ENCODE measurements at places on chromosomes 3 and 15.
A peak's percentile ranks its signal among the peaks of the same experiment; 100 is the strongest.

GRCh38 chr3:3800685-3801493 lies 1.7 kb downstream of the LRRN1 start:
- no peak for DNase-seq

DNA sequence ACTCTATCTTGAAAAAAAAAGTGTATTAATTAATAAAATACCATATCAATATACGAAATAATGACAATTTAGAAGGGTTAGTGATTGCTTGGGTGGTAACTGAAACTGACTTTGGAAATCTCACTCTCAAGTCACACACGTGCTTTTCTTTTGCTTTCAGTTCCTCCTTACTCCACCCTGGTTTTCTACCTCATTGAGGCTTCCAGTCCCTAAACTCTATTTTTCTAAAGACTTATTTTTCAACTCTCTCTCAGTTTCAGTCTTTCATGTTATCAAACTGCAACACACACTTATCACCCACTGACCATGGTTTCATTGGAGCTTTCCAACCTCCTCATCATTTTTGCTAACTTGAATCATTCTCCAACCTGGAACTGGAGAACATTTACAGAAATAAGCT lies 23.5 kb downstream of the IL12A start:
- no peak for DNase-seq

- no peak for DNase-seq
Observed at GRCh38 chr15:86804406-86804805, 724.7 kb downstream of the AGBL1 start.

GRCh38 chr15:49421991-49422390 lies 1.1 kb upstream of the FGF7 start:
- peak; percentile 52 for DNase-seq

- no peak for DNase-seq
Observed at GRCh38 chr15:72994534-72995177, 57.6 kb upstream of the NEO1 start.

DNA sequence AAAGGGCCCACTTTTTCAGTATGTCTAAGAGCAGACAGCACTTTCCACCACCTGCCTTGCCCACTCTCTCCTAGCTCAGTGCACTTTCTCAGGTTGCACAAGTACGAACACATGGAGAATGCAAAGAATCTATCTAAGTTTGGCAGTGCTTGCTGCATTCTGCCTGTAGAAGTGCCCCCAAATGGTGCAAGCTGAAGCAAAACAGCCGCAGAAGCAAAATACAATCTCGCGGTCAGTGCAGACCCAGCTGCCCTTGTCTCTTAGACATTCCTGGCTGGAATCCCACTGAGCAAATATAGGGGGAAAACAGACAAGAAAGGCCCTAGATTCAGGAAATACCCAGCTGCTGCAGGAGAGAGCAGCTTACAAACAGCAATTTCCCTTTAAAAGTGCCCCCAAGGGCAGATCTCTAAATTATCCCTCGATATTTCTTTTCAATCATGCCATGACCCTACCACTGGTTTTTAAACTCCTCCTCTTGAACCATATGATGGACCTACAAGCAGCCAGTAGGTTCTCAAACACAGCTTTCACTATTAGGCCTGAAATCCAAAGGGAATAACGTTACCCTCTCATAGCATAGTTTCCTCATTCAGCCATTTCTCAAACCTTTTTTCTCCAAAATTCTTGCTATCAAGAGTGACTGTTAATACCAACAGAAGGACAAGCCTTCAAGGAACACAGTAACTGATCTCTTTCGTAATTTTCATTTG lies 67.0 kb downstream of the TNIK start:
- no peak for DNase-seq

- no peak for DNase-seq
Observed at GRCh38 chr3:29079358-29079757, 201.5 kb upstream of the RBMS3 start.

- DNase-seq = no peak
Observed at GRCh38 chr15:86231864-86232721, 152.4 kb downstream of the AGBL1 start.

DNA sequence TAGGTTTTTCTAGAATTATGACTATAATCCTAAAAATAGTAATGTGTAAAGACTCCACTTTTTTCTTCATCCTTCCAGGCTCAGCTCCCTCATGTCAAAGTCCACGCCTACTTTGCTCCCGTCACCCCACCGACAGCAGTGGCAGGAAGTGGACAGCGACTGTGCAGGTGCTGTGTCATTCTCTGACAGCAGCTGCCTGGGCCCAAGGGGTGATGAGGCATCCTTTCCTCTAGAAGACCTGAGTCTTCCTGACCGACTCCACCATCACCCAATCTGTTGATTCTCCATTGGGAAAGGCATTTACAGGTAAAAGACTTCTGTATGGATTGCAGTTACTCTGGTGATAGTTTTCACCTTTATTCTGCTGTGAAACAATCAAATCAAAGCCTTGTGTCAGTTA lies 54.8 kb downstream of the UBP1 start:
- DNase-seq = no peak

GRCh38 chr3:168048414-168049330 lies 47.1 kb downstream of the GOLIM4 start:
- DNase-seq = no peak

- DNase-seq = no peak
Observed at GRCh38 chr3:187359798-187360486, 8.2 kb upstream of the RTP4 start.

- no peak for DNase-seq
Observed at GRCh38 chr15:94523873-94524272, 292.5 kb downstream of the MCTP2 start.

GRCh38 chr3:86921971-86922680 lies 68.8 kb downstream of the VGLL3 start:
- DNase-seq = peak; percentile 68

GRCh38 chr3:53646723-53647122 lies 152.3 kb downstream of the CACNA1D start:
- no peak for DNase-seq

DNA sequence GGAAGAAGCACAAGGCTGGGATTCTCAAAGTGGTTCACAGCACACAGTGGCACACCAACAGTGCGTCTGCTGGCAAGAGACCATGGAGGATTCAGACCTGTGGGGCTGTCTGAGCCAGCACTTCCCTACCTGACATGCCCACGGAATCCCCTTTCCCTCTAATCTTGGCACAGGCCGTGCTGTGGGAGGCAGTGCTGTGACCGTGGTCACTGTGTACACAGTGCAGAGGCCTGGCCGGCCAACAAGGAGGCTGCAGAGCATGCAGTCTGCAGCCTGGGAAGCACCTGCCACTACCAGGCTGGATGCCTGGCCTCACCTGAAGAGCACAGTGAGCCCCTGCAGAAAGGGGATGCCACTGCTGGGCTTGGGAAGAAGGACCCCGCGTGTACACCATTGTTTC lies 301.0 kb upstream of the LYSMD4 start:
- DNase-seq = no peak

DNA sequence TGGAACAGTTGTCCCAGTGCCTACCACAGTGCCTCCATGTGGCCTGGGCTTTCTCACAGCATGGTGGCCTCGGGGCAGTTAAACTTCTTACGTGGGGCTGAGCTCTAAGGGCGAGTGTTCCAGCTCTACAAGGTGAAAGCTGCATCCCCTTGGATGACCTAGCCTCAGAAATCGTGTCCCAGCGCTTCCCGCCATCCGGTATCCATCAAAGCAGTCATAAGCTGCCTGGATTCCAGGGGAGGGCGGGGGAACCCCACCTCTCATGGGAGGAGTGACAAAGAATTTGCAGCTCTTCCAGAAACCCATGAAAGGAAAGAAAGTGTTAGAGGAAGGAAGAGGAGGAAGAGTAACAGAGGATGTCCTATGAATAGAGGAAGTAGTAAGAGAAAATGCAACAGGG lies 45.8 kb upstream of the CCDC174 start:
- DNase-seq = no peak

DNA sequence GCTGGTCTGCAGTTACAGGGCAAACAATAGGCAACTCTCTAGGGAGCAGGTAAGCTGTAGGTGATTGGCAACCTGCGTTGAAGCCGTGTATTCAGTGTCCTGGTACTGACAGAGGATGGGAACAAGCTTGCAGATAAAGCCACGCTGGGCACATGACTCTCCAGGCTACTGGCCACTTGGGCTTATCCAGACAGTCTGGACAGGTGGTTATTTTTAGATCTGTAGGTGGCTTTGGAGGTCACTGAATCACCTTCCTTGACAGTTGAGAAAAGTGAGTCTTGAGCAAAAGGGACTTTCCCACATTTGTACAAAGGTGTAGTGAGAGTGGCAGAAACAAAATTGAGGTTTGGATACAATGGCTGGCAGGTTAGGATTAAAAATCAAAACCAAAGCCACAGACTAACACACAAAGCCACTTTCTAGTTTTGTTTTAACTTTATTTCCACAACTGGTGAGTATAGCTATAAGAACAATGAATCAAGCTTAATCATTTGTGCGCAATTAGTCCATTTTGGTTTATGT lies 22.3 kb upstream of the IL1RAP start:
- DNase-seq = no peak

GRCh38 chr3:122803977-122804376 lies 9.1 kb downstream of the SLC49A4 start:
- no peak for DNase-seq

DNA sequence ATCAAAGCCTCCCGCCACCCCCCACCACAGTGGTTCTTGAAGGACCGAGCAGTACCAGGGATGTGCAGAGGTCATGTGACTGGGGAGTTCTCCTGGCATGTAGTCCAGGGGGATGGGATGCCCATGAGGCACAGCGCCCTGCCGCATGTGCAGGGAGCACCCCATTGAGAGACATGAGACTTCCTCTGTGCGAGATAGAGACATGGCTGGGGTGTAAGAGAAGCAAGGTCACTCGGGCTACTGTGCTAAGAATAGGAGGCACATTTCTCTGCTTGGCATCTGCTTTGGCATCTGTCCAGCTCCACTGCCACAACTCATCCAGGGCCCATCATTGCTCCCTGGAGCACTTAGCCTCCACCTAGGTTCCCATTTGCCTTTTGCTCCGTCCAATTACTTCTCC lies 2.4 kb upstream of the CYP1A1 start:
- DNase-seq = no peak

DNA sequence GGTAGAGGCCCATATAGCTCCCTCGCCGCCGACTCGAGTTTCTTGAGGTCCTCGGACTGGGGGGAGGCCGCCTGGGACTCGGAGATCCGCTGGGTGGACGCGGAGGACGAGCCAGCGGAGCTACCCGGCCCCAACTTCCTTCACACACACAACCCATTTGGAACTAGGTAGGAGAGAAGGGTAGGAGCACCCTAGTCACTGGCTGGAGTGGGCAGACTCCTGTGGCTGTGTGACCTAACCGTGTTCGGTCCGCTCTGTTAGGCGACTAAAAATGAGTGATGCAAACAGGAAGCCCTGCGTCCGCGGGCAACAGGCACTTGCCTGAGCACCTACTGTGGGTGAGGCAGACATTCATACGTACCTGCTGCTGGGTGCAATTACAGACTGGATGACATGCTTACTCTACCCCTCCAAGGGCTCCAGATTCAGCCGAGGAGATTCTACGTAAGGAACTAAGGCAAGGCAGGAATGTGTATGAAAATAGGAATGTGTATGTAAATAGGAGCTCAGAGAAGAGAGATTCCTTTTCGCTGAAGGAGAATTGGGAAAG lies 4.6 kb upstream of the SIN3A start:
- DNase-seq = peak; percentile 77

- no peak for DNase-seq
Observed at GRCh38 chr3:62376906-62377877, 3.8 kb upstream of the FEZF2 start.

DNA sequence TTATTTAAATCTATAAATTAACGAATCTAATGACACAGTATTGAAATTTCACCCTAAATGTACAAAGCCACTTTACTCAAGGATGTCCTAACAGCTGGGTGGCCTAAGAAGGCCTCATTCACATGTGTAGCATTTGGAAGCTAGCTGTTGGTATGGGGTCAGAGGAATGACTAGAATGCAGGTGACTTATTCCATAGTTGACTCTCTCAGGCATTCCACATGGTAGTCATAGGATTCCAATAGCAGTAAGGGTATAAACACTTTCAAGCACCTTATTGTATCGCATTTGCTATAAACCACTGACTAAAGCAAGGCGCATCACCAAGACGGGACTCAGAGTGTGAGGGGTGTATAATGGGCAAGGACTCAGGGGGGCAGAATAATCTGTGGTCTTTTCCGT lies 294.8 kb upstream of the EPHA3 start:
- no peak for DNase-seq

GRCh38 chr3:4744405-4745234 lies 234.6 kb upstream of the BHLHE40 start:
- peak; percentile 92 for DNase-seq

GRCh38 chr3:57370341-57370740 lies 77.9 kb upstream of the ASB14 start:
- DNase-seq = no peak

GRCh38 chr3:8641472-8641871 lies 3.1 kb downstream of the SSUH2 start:
- DNase-seq = no peak

- no peak for DNase-seq
Observed at GRCh38 chr15:27820232-27820631, 278.9 kb downstream of the OCA2 start.

DNA sequence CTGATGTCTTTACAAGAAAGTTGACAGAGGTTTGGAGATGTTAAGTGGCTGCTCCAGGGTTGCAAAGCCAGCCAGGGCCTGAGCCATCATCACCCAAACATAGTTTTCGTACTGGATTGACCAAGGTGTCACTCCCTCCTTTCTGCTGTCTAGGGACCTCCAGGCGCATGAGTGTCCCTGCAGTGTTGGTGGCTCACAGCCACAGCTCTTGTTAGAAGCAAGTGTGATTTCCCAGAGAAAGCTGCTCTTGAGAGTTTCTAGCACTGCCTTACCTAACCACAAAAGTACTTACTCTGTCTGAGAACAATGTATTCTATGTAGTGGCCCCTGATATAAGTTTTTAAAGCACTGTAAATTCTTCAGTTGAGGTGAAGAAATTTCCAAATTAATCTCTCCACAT lies 144.1 kb downstream of the SOX2 start:
- no peak for DNase-seq

DNA sequence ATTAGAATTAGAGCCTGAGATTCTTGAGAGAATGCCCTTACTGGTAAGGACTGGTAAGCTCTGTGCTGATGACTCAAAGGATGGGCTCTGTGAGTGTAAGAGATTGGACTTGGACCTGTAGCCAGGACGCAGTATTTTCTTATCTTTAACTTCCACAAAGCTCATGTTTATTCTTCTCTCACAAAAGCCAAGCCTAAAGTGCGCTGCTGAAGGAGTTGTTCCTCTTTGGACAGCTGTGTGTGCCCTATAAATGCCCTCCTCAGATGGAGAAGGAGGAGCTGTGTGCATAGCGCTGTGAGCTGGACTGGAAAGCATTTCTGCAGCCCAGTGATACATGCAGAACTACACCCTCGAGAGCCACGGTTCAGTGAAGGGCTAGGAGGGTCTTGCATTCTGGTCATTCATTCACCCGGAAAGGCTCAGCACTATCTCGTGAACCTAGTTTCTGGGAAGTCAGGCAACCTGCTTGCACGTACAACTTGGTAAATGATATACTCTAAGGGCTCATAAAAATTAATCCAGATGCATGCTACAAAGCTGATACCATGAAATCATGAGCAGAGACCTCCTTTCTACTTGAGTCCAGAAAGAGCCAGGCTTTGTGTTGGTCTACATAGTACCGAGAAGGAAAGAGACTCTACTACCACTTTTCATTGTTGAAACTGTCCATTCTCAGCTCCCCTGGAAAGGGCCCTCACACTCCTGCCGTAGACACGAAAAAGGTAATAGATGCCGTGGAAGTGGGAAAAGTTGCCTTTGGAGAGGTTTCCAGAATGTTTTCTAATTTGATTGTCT lies 103.0 kb upstream of the TBL1XR1 start:
- peak; percentile 36 for DNase-seq
